ENCODE measurements at places on chromosomes 3 and 15. TPM values are rescaled to one million over a fixed set of nuclear protein-coding genes. Genes with fewer than 3 reads are reported as not detected.

- H3K4me3 ChIP-seq: no peak overlapping the region
- no peak overlapping the region for H3K27ac ChIP-seq
- no peaks in the 10 kb centered on the region for H3K36me3 ChIP-seq
- H3K4me1 ChIP-seq: no peaks in the 10 kb centered on the region
- peaks cover 2% of the 10 kb centered on the region for H3K27me3 ChIP-seq
- DNase-seq: no peak
Observed at GRCh38 chr3:65625305-65625704, 413.4 kb downstream of the MAGI1 start.

DNA sequence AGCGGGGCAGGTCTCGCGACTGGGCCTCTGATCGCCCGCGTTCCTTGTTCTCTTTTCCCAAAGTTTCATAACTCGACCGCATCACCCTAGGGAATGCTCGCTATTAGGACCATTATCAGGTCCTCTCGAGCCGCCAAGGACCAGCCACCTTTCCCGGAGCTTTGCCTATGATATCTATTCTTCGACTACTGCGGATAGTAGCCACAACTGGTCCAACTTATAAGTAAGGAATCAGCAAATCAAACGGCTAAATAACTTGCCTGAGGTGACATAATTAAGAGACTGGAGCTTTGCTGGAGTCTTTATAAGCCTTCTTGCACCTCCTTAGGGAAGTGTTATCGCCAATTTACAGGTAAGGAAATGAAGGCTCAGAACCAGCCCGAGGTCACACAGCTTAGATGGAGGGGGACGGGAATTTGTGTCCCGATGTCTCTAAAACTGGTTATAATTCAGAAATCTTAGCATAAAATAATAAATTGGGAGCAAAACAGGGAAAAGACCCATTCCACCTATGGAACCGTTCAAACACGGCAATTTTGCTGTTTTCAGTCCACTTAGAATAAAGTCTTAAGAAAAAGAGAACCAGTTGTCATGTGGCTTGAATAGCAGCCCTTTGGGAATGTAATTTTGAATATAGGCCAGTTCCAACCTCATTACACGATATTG lies 479 bp upstream of the PLD1 start:
- H3K27ac ChIP-seq: peak overlapping the region; percentile 43
- peaks cover 55% of the 10 kb centered on the region for H3K4me1 ChIP-seq
- peak; percentile 4 for DNase-seq
- no peaks in the 10 kb centered on the region for H3K36me3 ChIP-seq
- peak overlapping the region; percentile 83 for H3K4me3 ChIP-seq

DNA sequence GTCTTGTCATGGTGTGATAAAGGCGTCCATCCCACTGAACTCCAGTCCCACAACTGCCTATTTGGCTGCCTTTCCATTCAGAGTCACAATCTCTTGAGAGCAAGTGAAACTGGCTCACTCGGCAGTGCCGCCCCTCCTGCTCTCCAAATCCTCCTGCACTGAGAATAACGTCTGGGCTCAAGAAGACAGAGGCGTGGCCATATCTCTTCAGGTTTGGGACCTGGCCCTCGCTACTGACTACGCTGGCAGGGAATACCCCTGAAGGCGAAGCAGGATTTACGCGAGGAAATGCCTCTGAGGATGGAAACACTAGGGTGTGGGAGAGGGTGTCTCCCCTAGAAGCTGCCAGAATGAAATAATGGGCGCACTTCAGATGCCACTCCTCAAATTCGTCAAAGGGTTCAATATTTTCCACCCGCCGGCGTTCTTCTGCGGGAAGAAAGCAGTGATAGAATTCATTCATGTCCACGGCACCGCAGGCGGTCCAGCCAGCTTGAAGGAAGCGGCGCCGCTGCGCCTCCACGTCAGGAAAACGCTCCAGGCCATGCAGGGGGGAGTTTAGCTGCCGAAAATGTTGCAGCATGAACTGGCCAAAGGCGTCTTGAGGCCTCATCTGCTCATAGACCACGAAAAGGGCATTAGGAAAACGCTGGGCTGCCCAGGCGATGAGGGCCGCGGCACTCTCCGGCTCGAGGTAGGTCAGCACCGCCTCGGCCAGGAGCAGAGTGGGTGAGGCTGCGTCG lies 985 bp downstream of the LCMT2 start:
- DNase-seq: no peak
- H3K36me3 ChIP-seq: peaks cover 5% of the 10 kb centered on the region
- H3K27ac ChIP-seq: peak overlapping the region; percentile 99
- H3K4me1 ChIP-seq: peaks cover 31% of the 10 kb centered on the region
- H3K4me3 ChIP-seq: peak overlapping the region; percentile 96

GRCh38 chr3:100269410-100270214 lies 8.8 kb downstream of the TBC1D23 start:
- DNase-seq: no peak
- H3K4me3 ChIP-seq: no peak overlapping the region
- H3K27ac ChIP-seq: no peak overlapping the region
- H3K36me3 ChIP-seq: no peaks in the 10 kb centered on the region
- H3K4me1 ChIP-seq: peaks cover 16% of the 10 kb centered on the region

- no peak overlapping the region for H3K27ac ChIP-seq
- DNase-seq: peak; percentile 26
- peaks cover 2% of the 10 kb centered on the region for H3K27me3 ChIP-seq
- peaks cover 21% of the 10 kb centered on the region for H3K4me1 ChIP-seq
- no peaks in the 10 kb centered on the region for H3K36me3 ChIP-seq
Observed at GRCh38 chr3:139111392-139112229, 66.9 kb upstream of the PRR23C start.

- no peaks in the 10 kb centered on the region for H3K36me3 ChIP-seq
- H3K4me1 ChIP-seq: no peaks in the 10 kb centered on the region
- H3K27ac ChIP-seq: no peak overlapping the region
- peaks cover 12% of the 10 kb centered on the region for H3K27me3 ChIP-seq
- H3K4me3 ChIP-seq: no peak overlapping the region
Observed at GRCh38 chr15:92576597-92577200, 78.9 kb downstream of the FAM174B start.

- DNase-seq: no peak
- H3K4me3 ChIP-seq: no peak overlapping the region
- H3K27ac ChIP-seq: no peak overlapping the region
- no peaks in the 10 kb centered on the region for H3K36me3 ChIP-seq
Observed at GRCh38 chr3:14889205-14889604, 58.2 kb upstream of the NR2C2 start.

DNA sequence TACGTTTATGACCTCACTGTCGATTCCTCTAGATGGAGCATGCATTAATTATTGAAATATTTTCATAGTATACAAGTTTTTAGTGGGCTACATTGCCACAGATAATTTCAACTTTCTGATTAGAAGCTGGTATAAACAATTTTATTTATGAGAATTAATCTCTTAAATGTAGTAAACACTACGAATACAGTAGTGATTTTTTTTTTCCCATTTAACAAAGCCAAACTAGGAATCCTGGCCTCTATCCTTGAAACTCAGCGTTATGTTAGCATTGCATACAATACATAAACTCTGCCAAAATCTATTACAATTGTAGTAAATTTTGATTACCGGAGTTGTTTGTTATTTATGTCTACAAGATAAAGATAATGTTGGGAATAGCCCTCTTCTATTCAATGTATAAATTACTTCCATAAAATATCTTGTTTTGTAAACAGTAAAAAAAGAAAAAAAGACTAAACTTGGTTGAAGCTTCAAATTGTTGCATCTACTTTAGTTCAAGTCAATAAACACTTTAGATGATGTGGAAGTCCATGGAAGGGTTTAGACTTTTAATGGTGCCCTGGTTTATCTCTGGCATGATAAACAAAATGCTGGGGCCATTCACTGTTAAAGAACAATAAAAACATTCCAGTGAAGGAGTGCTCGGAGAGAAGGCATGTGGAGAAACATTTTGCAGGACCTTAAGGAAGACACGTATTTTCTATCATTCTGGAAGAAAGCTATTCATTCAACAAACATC lies 77.3 kb upstream of the NR2F2 start:
- peaks cover 4% of the 10 kb centered on the region for H3K27me3 ChIP-seq
- H3K4me1 ChIP-seq: no peaks in the 10 kb centered on the region
- H3K4me3 ChIP-seq: no peak overlapping the region
- no peak overlapping the region for H3K27ac ChIP-seq
- H3K36me3 ChIP-seq: no peaks in the 10 kb centered on the region

- H3K4me3 ChIP-seq: peak overlapping the region; percentile 93
- H3K27ac ChIP-seq: peak overlapping the region; percentile 89
- DNase-seq: no peak
- H3K27me3 ChIP-seq: peaks cover 18% of the 10 kb centered on the region
Observed at GRCh38 chr3:129121016-129121791, 400 bp downstream of the RAB43 start.

DNA sequence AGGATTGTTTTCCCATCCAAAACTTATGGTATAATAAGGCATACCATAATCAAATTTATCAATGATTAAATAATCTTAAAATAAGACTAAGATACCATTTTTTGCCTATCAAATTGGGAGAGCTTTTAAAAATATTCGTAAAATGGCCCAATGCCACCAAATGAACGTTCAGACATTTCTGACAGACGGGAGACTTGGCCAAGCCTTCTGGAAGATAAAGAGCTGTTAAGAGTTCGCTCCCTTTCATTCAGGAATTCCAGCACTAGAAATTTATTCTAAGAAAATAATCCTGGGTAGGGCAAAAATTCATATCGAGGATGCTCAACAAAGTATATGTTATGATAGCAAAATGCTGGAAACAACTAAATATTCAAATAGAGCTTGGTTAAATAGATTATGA lies 85.6 kb upstream of the NEO1 start:
- H3K4me3 ChIP-seq: no peak overlapping the region
- peaks cover 11% of the 10 kb centered on the region for H3K36me3 ChIP-seq
- H3K27me3 ChIP-seq: peaks cover 2% of the 10 kb centered on the region
- peaks cover 100% of the 10 kb centered on the region for H3K4me1 ChIP-seq

- H3K4me3 ChIP-seq: no peak overlapping the region
- no peak for DNase-seq
- H3K27me3 ChIP-seq: no peaks in the 10 kb centered on the region
- no peaks in the 10 kb centered on the region for H3K36me3 ChIP-seq
Observed at GRCh38 chr3:24541935-24542334, 47.3 kb upstream of the THRB start.

DNA sequence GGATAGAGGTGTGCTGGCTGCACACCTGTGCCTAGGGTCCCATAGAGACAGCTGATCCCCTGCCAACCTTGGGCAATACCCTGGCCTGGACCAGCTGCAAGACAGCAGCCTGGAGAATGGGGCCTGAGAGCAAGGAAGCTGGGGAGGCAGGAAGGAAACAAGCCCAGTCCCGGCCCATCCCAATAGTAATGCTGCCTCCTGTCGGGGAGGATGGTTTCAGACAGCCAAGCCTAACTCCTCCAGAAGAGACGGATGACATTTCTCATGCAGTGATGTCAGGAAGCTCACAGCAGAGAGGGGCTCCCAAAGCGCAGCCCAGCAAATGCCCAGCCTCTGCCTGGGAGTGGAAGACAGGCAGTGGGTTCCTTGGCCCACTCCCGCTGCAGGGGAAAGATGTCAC lies 408.8 kb downstream of the OCA2 start:
- no peaks in the 10 kb centered on the region for H3K4me1 ChIP-seq
- no peak overlapping the region for H3K27ac ChIP-seq
- DNase-seq: no peak
- H3K36me3 ChIP-seq: no peaks in the 10 kb centered on the region

- H3K27me3 ChIP-seq: peaks cover 7% of the 10 kb centered on the region
- no peak overlapping the region for H3K4me3 ChIP-seq
- H3K4me1 ChIP-seq: peaks cover 9% of the 10 kb centered on the region
- no peak for DNase-seq
Observed at GRCh38 chr3:13192471-13193213, 119.4 kb upstream of the IQSEC1 start.

DNA sequence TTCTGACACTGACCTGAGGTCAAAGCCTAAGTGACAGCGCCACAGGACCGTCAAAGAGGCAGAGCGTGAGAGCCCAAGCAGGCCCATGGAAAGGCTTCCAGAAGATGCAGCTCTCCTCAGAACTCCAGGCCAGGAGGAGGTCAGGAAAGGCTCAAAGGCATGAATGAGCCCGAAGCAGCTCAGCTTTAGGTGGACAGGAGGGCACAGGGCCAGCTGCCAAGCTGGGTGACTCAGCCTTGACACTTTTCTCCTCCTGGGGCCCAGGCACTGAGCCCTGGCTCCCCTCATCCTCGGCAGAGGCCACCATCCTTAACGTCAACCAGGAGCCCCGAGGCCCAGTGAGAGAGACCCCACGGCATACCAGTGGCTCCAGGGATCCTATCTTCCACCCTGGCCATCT lies 62.9 kb downstream of the ADCY5 start:
- peaks cover 5% of the 10 kb centered on the region for H3K27me3 ChIP-seq
- no peaks in the 10 kb centered on the region for H3K36me3 ChIP-seq
- H3K27ac ChIP-seq: no peak overlapping the region

DNA sequence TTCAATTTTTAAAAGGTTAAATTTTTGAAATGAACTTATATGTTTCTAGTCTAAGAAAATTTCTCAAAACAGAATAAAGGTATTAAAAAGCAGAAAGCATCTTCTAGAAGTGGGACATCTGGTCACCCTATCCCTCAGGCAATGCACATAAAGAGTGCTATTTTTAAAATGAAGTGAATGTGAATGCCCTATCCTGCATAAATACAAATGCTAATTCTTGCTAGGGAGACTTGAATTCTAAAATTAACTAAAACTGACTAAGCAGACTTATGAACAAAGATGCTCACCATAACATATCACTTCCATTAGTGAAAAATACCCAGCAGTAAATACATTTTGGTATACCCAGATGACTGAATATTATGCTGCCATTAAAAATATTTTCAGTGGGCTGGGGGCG lies 11.7 kb downstream of the MYO5A start:
- no peak for DNase-seq
- no peaks in the 10 kb centered on the region for H3K36me3 ChIP-seq
- no peak overlapping the region for H3K27ac ChIP-seq
- H3K27me3 ChIP-seq: no peaks in the 10 kb centered on the region
- no peak overlapping the region for H3K4me3 ChIP-seq

Gene ILDR1
- not detected for polyA plus RNA-seq

Gene TRAIP
- 1.4 TPM for polyA plus RNA-seq

Gene ROPN1B
- polyA plus RNA-seq: not detected

Gene PLAAT1
- polyA plus RNA-seq: not detected

Gene NPTN
- 30.3 TPM for polyA plus RNA-seq

Gene PSTPIP1
- 127 TPM for polyA plus RNA-seq

Gene SLC9C1
- polyA plus RNA-seq: not detected

Gene PRKCI
- polyA plus RNA-seq: 6.8 TPM

Measured in immature natural killer cell (primary cell).